ENCODE measurements at places on chromosomes 2 and 18. TPM values are rescaled to one million over a fixed set of nuclear protein-coding genes. Genes with fewer than 3 reads are reported as not detected.

The GALR1 gene
- not detected for total RNA-seq

The APOB gene
- total RNA-seq, result 0.05 TPM

The ZNG1B gene
- total RNA-seq, result 49.7 TPM

The GBX2 gene
- total RNA-seq, result 2.2 TPM

GRCh38 chr18:78891185-78891762 lies 88.3 kb upstream of the SALL3 start:
- DNase-seq, result no peak

GRCh38 chr18:63505566-63506335 lies 29.0 kb downstream of the SERPINB5 start:
- peak; percentile 66 for DNase-seq

DNA sequence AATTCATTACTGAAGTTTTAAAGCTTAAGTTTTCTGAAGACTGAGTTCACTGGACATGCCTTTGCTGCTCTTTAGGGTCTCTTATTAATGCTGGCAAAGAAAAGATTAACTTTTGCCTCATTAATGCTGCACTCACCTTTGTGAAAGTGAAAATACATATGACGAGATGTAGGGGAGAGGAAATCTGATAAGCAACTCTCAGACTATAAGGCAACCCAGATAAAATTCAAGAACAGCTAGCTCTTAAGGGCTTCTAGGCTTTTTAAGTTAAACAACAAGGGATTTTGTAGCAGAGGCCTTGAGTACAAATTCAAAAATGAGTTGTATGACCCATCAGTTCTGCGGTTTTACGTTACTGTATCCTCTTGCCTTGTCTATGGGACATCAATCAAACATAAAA lies 143.7 kb downstream of the USP34 start:
- DNase-seq, result no peak

GRCh38 chr2:130823886-130824491 lies 12.7 kb upstream of the ARHGEF4 start:
- no peak for DNase-seq

DNA sequence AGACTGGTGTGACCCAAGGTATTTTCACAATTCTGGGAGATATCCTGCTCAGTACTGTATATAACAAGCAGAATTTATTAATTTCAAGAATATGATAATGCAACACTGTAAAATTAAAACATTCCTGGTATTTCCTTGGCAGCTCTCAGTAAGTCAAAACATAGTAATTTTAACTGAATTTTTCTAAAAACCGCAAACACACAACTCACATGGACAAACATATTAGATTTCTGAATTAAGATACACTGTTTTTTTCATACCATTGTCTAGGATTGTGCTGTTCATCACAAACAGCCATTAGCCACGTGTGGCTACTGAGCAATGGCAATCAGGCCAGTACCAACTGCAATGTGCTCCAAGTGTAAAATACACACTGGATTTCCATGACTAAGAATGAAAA lies 29.6 kb downstream of the LPIN2 start:
- no peak for DNase-seq

DNA sequence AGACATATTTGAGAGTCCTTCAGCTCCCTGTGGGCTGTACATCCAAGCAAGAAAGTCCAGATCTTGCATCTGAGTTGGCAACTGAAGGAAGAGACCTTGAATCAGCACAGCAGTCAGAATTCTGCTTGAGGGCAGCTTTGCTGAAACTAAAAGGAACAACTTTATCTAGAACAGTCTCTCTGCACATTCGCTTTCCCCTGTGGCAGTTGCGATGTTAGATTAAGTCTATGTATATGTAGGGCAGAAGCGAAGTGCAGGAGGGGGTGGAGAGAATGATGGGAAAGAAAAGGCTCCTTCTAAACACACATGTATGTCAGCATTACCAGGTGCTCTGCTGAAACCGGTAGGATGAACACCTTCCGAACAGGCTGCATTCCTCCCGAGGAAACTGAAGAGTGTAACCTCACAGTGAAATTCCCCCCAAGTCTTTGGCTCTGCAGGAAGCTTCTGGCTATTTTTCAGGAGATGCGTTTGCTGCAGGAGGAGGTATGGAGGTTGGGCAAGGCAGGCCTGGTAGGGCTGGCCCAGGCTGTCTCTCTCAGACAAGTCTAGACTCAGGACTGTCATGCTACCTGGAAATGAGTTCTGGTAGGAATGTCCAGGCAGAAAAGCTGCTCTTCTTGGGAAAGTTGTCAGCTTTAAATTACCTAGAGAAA lies 70.0 kb upstream of the ATL2 start:
- no peak for DNase-seq

- DNase-seq, result no peak
These were observed 43.8 kb downstream of the SH2D6 start for GRCh38 chr2:85462322-85462721.

GRCh38 chr2:196242131-196242620 lies 70.8 kb upstream of the STK17B start:
- no peak for DNase-seq

DNA sequence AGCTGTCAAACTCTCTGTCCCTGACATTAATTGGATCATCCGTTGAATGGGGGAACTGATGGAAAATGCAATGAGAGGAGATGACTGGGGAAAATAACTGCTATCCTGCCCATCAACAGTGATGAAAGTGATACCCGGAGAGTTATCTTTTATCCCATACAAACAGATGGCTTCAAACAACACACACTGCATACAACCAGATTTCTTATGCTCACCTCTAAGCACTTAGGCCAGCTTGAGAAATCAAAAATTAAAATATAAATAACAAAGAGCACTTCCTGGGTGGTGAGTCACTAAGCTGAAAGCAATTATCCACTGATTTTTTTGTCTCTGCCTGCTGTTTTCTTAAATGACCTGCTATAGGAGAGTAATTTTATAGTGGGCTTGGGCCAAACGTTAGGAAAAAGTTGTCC lies 237.6 kb upstream of the RGPD4 start:
- DNase-seq, result no peak

DNA sequence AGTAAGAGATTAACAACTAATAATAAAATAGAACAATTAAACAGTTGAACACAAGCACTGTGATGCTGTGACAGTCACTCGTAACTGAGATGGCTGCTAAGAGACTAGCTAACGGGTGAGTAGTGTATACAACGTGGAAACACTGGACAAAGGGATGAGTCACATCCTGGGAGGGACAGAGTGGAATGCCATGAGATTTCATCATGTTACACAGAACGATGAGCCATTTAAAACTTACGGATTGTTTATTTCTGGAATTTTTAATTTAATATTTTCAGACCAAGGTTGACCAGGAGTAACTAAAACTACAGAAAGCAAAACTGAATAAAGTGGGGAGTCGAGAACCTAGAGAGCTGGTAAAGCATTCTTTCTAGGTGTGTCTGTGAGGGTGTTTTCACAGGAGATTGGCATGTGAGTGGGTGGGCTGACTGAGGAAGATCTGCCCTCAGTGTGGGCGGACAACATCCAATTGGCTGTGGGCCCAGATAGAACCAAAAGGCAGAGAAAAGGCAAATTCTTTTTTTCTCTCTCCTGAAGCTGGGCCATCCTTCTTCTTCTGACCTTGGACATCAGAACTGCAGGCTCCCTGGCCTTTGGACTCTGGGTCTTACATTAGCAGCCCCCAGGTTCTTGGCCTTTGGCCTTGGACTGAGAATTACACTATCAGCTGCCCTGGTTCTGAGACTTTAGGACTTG lies 14.6 kb downstream of the TMSB10 start:
- peak; percentile 69 for DNase-seq

- DNase-seq, result no peak
These were observed 3.5 kb downstream of the CPO start for GRCh38 chr2:206942592-206943478.

GRCh38 chr2:234751275-234751973 lies 200.4 kb upstream of the SH3BP4 start:
- no peak for DNase-seq

DNA sequence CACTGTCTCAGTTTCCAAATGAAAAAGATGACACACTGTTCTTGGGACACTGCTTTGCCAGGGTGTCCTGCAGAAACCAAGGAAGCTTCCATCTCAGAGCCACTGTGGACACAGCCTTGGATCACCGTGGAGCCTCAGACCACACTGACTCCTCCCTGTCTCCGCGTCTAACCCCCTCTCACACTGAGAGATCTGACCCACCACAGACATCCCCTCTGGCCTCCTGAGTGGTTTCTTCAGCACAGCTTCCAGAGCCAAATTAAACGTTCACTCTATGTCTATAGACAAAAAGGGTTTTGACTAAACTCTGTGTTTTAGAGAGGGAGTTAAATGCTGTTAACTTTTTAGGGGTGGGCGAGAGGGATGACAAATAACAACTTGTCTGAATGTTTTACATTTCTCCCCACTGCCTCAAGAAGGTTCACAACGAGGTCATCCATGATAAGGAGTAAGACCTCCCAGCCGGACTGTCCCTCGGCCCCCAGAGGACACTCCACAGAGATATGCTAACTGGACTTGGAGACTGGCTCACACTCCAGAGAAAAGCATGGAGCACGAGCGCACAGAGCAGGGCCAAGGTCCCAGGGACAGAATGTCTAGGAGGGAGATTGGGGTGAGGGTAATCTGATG lies 113.4 kb upstream of the PKDCC start:
- DNase-seq, result no peak

Measured in Calu3 (cell line).